ENCODE measurements at places on chromosomes 2 and 18.

GRCh38 chr2:166238176-166238575 is 110.4 kb upstream of the SCN1A start:
- DNase-seq, result no peak

- no peak for DNase-seq
These were observed 131.1 kb downstream of the DSEL start for GRCh38 chr18:67385455-67385854.

DNA sequence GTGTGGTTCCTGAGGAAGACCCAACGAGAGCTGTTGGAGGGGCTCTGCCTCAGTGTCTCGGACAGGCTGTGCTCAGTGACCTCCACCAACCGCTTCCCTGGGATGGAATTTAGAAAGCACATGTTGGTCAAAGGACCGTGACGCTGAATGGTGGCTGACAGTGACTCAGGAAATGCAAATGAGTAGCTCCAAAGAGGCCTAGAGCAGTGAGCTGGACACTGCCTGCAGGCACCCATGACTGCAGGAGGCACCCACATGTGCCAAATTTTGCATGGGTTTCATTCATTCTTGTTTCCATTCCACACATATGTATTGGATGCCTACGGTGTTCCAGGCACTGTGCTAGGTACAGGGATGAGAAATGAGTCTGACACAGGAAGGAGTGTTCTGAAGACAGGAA is 46.4 kb downstream of the ACKR3 start:
- no peak for DNase-seq

DNA sequence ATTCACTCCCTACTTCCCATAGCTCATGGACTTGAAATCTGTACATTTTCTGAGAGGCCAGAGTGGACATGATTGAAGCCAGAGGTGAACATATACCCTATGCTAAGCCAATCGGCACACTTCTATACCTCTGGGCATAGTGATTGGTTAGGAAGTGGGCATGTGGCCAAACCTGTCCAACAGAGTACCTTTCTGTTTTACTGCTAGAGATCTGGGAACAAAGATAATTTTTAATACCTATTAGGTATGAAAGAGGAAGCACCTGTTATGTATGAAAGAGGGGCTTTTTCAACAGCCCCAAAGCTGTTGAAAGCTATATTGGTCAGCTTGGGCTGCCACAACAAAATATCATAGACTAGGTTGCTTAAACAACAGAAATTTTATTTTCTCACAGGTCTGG is 27.7 kb downstream of the METTL8 start:
- no peak for DNase-seq

GRCh38 chr2:4964001-4964540 is 728.1 kb upstream of the SOX11 start:
- DNase-seq, result peak; percentile 82

GRCh38 chr2:136010126-136010525 is 24.7 kb upstream of the DARS1 start:
- DNase-seq, result no peak

GRCh38 chr2:224211181-224211480 is 172.0 kb upstream of the SERPINE2 start:
- no peak for DNase-seq

- no peak for DNase-seq
These were observed 342.2 kb downstream of the CMPK2 start for GRCh38 chr2:6523476-6523875.

DNA sequence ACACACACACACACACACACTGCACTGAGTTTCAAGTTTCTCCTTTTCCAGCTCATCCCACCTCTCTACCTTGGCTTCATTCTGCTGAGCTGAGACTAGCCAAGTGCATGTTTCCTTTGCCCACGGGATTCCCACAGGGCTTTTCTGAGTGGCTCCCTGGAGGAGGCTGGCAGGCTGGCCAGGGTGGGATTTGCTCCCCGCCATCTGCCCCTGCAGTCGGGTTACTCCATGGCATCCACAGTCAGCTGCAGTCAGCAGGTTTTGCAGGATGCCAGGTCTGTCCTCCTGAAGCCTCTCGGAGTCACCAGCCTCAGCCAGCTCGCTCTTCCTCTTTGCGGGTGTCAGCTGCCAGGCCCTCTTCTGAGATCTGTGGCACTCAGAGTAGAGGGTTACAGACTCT is 783.7 kb upstream of the SOX11 start:
- peak; percentile 94 for DNase-seq

GRCh38 chr18:51721388-51721787 is 523.9 kb upstream of the MEX3C start:
- DNase-seq, result no peak

- peak; percentile 93 for DNase-seq
These were observed 4.3 kb downstream of the MRPS9 start for GRCh38 chr2:105042189-105042588.

DNA sequence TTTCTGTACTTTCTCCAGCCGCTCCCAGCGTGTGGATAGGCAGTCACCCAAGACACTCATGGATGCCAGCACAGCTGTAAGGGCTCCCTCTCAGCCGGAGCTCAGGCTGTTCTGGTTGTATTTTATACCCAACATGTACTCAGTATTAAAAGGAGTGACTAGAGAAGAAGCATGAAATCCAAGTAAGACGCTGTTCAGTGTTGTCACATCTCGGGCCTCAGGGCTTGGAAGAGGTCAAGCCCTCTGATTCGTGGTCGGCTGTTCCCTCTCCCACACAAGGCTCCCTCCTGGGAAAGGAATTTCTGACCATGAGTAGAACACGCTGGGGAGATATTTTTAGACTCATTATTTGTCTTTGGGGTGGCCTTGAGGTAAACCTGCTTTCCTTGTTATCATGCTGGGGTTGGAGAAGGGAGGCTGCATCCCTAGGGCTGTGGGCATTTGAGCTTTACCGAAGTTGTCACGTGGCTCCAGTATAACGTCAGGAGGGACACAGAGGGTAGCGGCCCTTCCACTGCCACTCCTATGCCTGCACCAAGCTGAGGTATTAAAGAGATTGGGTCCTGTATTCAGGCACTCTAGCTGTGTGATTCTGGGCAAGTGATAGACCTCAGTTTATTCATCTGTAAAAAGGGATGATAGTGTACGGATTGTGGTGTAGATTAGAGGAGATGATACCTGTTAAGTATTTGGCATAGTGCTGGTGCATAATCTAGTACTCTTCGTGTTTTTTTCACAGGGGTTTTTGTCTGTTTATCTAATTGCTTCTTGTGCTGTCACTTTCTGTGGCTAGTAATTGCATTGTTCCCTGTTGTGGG is 34.1 kb downstream of the HK2 start:
- DNase-seq, result no peak

- DNase-seq, result no peak
These were observed 8.1 kb downstream of the FBXO48 start for GRCh38 chr2:68458981-68459380.

DNA sequence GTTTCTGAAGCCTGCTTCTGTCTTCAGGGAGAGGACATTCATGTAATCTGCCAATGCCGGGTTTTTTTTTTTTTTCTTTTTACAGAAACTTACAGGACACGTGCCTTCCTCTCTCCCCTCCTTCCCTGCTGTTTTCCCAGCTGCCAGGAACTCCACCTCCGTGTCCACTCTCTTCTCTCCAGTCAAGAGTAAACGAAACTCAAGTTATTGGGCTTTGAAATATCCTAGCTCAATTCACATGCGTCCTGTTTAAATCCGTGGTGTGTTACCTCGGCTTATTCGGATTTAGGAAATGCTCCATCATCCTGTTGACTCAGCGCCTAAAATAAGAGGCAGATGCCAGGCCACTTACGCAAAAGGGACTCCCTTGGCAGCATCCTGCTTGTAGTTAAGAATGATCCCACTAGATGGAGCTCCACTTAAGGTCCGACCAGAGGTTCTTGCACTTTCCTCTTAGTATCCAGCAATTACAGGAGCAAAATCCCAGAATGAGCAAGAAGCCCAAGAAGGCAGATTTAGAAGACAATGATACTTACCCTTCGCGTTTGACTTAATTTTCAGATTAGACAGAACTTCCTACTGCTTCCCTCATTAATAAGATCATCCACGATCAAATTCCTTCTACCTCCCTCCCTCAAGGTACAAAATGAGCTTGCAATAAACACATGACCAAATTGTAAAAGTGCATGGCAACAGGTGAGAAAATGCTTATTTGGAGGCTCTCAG is 97.2 kb upstream of the ZCCHC2 start:
- DNase-seq, result peak; percentile 97

GRCh38 chr2:199962203-199962602 is 6.8 kb downstream of the MAIP1 start:
- DNase-seq, result no peak

GRCh38 chr2:64637000-64637635 is 16.6 kb downstream of the SERTAD2 start:
- DNase-seq, result no peak

DNA sequence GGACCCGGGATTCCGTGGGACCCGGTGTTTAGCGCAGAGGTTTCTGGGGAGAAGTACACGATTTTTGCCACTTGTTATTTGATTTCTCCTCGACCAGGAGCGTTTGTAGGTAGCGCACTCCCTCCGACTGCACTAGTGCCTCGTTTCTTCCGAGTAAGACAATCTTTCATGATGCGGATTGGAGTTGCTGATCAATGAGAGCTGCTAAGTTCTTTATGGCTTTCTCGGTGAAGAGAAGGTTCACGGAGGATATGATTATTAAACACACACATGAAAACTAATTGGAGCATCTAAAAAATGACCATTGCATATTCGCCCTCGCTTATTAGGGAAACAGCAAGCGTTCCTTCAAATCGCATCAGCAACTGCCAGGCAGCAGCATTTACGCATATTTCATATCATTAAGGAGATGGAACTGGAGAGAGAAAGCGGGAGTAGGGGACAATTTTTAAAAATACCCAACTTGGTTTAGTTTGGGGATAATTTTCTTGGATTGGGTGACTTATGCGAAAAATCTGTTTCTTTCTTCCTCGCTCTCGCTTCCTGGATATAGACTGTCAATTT is 616 bp downstream of the EML6 start:
- DNase-seq, result peak; percentile 56

DNA sequence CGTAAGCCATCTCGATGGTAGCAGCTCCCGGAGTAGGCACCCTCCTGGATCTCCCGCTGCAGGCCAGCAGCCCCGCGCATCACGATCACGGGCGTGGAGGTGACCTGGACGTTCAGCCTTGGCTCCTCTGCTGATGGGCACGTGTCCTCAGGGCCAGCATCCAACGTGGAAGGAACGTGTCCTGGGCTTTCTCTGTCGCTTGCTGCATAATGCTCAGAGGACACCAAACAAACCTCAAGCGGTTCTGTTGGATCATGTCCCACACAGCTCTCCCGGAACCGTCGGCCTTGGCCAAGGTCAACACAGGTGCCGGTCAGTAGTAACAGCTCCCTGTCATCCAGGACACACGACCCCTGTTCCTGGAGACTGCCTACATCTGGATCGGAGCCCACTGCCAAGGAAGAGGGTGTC is 23.1 kb downstream of the PASK start:
- DNase-seq, result no peak

- no peak for DNase-seq
These were observed 294.9 kb upstream of the STON1 start for GRCh38 chr2:48235076-48235475.

GRCh38 chr2:231300020-231300721 is 95.3 kb upstream of the B3GNT7 start:
- DNase-seq, result no peak

DNA sequence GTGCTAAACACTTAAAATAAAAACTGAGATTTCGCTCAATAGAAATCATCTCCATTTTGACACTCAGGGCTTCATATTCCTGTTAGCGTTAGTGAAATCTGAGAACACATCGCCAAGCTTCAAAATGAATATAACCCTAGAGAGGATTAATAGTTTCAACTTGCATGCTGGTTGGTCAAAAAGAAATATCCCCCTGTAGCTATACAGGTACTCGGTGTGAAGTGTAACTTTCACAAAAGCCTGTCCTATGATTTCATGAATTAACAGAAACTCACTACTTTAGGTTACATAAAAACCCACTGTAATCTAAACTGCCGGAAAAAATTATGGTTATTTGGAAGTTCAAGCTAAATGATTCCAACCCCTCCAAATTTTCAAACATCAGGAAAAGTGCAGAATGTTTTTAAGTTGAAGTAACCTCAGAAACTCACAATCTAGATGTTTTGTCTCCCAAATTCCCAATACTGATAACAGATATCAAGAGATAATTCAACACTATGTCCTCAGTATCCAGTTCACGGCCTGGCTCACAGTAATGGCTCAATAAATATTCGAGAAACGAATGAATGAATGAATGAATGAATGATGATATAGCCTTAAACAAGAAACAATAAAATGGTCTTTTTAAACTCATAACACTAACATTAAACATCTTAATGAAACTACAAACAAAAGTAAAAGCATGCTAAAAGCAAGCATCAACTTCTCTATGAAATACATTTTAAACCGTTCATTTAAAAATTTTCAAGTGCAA is 2.5 kb downstream of the TLK1 start:
- DNase-seq, result peak; percentile 14

DNA sequence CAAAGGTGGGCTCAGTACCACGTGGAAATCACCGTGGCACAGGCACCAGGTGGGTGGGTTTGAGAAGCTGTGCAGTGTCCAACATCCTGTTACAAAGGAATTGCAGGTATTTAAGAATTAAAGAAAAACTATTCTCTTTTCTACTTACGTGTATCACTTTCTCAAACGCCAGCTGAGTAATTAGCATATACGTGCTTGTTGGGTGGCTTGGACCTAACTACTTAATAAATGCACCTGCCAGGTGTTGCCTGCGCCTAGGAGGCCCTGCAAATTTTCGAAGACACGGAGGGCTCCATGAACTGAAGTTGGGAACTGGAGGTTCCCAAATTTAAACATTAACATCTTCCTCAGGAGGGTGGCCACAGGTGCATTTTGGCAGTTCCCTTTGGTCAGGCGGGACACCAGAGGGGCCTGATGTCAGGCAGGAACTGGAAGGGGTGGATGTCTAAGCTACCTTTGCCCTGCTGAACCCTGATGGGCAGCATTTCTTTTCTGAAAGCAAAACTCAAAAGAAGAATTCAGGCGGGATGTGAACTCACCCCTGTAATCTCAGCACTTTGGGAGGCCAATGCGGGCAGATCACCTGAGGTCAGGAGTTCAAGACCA is 84.8 kb downstream of the HS6ST1 start:
- no peak for DNase-seq

GRCh38 chr18:60082282-60082681 is 182.5 kb downstream of the PMAIP1 start:
- no peak for DNase-seq

DNA sequence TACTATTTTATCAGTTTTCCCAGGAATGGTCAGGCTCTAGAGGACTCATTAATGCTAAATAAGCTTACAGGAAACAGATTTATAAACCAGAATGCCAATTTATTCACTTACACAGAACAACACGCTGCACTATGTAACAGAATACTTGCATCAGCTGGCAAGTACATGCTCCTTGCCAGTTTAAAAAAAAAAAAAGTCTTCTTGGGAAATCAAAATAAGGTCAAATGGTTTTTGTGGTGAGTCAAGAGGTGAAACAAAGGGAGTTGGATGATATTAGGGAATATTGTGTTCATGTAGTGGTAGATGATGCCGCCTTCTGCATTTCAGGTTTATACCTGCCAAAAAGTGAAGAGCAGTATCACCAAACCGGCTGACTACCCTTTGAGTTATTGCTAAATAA is 1322.1 kb upstream of the ZEB2 start:
- peak; percentile 88 for DNase-seq

GRCh38 chr2:232731470-232731869 is 34.3 kb downstream of the GIGYF2 start:
- DNase-seq, result no peak

Data from NCI-H2171 treated with DMSO at 0.1 percent for 48 hours (cell line).